ENCODE measurements at places on chromosomes 4 and X.

GRCh38 chrX:86133761-86134160, 14.5 kb upstream of the DACH2 start:
- H3K27ac ChIP-seq: no peak overlapping the region
- H3K36me3 ChIP-seq: no peaks in the 10 kb centered on the region
- DNase-seq: no peak

GRCh38 chr4:29304595-29304994, 1415.6 kb upstream of the PCDH7 start:
- H3K4me1 ChIP-seq: no peaks in the 10 kb centered on the region
- H3K27ac ChIP-seq: no peak overlapping the region
- no peaks in the 10 kb centered on the region for H3K27me3 ChIP-seq
- no peak overlapping the region for H3K4me3 ChIP-seq

GRCh38 chr4:8439168-8439567, 1.4 kb downstream of the ACOX3 start:
- peak overlapping the region; percentile 91 for H3K27ac ChIP-seq
- peaks cover 71% of the 10 kb centered on the region for H3K4me1 ChIP-seq
- H3K27me3 ChIP-seq: no peaks in the 10 kb centered on the region
- H3K36me3 ChIP-seq: no peaks in the 10 kb centered on the region

DNA sequence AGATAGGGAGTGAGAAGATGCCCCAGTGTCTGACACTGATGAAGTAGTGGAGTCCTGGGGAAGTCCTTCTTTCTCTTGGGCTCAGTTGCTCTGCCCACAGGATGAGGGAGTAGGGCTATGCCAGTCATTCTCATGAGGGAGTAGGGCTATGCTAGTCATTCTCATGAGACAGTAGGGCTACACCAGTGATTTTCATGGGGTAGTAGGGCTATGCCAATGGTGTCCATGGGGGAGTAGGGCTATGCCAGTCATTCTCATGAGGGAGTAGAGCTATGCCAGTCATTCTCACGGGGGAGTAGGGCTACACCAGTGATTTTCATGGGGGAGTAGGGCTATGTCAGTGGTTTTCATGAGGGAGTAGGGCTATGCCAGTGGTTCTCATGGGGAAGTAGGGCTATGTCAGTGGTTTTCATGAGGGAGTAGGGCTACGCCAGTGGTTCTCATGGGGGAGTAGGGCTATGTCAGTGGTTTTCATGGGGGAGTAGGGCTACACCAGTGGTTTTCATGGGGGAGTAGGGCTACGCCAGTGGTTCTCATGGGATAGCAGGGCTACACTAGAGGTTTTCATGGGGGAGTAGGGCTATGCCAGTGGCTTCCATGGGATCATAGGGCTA, 43.3 kb upstream of the SOD3 start:
- no peak for DNase-seq
- H3K4me3 ChIP-seq: no peak overlapping the region

DNA sequence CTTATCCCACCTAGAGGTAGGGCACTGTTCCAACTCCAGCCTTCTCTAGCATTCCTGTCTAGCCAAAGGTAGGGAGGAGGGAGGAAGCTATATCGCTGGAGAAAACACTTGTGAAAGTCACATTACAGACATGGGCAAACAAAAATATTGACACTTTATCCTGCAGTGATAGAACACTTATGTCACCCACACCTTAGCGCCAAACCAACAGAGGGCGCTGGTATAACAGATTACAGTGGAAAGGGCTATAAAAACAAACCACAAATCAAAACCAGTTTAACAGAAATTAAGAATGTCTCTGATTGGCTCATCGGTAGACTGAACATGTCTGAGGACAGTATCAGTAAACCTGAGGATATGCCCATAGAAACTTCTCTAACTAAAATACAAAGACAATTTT, 451.3 kb downstream of the TLL1 start:
- no peaks in the 10 kb centered on the region for H3K36me3 ChIP-seq
- no peaks in the 10 kb centered on the region for H3K4me1 ChIP-seq
- H3K27ac ChIP-seq: no peak overlapping the region
- H3K4me3 ChIP-seq: no peak overlapping the region

DNA sequence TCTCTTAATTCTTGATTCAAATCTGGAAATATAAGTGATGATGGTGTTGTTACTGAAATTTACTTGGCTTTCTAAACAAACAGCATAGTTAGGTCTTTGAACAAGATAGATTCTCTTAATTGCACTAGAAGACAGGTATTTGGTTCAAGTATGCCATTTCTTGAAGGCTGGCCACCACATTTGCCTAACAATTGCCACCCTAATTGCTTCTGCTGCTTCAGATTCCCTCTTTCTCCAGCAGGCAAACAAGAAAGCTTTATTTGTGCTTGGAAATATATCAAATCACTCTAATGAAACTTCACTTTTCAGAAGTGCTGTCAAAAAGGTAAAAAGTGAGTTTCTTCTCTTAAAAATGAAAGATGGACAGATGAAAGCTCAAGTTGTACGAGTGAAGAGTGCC, 418.6 kb downstream of the INPP4B start:
- H3K27me3 ChIP-seq: no peaks in the 10 kb centered on the region
- no peak overlapping the region for H3K4me3 ChIP-seq
- H3K27ac ChIP-seq: no peak overlapping the region
- no peak for DNase-seq

- no peak overlapping the region for H3K4me3 ChIP-seq
- no peaks in the 10 kb centered on the region for H3K36me3 ChIP-seq
- H3K27ac ChIP-seq: no peak overlapping the region
- no peaks in the 10 kb centered on the region for H3K4me1 ChIP-seq
- no peaks in the 10 kb centered on the region for H3K27me3 ChIP-seq
Measured at GRCh38 chrX:9670136-9670814, 95.4 kb downstream of the GPR143 start.

DNA sequence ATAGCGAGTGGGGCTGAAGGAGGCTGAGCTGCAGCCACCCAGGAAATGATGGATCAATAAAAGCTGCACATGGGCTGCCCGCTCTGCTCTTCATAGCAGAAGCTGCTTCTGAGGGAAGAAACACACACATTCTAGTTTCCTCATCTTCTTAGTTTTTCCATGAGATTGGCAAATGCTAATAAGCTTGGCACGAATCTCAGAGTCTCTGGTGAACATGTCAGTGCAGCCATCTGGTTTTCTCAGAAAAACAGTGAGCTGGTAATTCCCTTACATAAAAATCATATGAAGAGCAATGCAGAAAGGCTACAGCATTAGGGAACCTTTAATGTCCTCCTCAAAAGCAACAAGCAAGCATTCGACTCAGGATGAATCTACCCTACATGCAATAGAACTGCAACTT, 69.9 kb downstream of the GATB start:
- no peaks in the 10 kb centered on the region for H3K36me3 ChIP-seq
- H3K27me3 ChIP-seq: no peaks in the 10 kb centered on the region
- DNase-seq: no peak
- H3K27ac ChIP-seq: no peak overlapping the region

GRCh38 chr4:41122775-41123174, 91.6 kb downstream of the APBB2 start:
- no peak overlapping the region for H3K27ac ChIP-seq
- H3K36me3 ChIP-seq: no peaks in the 10 kb centered on the region
- no peak for DNase-seq
- no peaks in the 10 kb centered on the region for H3K27me3 ChIP-seq

DNA sequence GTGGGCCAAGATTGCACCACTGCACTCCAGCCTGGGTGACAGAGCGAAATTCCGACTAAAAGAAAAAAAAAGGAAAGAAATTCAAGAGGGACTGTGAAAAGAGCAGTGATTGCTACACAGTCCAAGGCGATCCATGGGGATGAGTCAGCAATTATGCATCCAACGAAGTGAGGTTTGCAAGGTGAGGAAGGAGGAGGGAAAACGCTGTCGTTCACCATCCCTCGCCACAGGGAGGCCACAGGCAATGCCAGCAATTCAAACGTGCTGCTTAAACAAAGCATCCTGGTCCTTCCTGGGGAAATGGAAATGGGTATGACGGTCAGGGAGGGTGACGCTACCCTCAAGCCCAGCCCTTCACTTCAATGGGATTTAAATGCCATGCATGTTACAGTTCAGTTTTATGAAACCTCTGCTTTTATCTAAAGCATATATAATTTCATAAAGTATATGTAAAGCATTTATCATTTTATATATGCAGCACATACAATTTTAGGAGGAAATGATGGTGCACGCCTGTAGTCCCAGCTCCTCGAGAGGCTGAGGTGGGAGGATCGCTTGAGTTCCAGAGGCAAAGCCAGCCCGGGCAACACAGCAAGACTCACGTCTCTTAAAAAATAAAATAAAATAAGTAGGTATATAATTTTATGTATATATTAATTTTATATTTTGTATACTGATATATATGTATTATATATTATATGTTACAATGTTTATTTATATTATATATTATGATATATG, 108.7 kb downstream of the DHRSX start:
- DNase-seq: no peak
- H3K27ac ChIP-seq: no peak overlapping the region
- H3K4me1 ChIP-seq: no peaks in the 10 kb centered on the region
- no peaks in the 10 kb centered on the region for H3K36me3 ChIP-seq
- H3K4me3 ChIP-seq: no peak overlapping the region

All from CD4-positive, alpha-beta memory T cell (primary cell).